ENCODE measurements at places on chromosomes 3 and 15.

DNA sequence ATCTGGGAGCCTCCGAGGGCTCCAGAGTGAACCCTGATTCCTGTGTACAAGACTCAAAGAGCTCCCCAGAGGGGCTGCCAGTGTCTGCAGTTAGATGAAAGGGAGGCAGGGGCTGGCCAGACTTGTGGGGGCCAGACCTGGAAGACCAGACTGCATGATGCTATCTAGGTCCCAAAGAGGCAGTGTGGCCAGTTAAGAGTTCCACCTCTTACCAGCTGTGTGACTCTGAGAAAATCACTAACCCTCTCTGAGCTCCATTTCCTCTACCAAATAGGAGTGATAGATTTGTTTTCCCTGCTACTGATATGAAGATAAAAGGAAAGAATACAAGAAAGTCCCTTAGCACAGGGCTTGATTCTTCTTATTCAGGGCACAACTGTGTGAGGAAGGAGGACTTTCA, 29.0 kb downstream of the ACSBG1 start:
- DNase-seq = no peak

- no peak for DNase-seq
These were observed 832.0 kb downstream of the OTOL1 start for GRCh38 chr3:162328649-162329048.

DNA sequence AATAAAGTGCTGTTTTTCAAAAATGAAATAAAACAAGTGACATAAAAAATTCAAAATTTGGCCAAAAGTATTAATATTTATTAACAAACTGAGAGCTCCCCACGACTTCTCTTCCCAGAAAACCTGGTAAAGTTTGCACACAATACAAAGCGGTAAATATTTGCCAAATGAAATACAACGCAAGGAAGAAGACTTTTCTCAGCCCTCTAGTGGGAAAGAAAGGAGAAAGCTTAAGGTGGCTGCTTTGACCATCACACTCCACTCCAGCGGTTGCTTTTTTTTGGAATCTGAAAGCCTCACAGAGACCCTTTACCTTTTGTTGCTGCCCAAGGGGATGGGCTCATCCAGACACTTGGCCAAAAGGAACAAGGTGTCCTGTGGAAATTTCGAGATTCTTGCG, 1.1 kb upstream of the GK5 start:
- peak; percentile 12 for DNase-seq

- peak; percentile 33 for DNase-seq
These were observed 28.2 kb downstream of the NEK4 start for GRCh38 chr3:52742418-52743041.

DNA sequence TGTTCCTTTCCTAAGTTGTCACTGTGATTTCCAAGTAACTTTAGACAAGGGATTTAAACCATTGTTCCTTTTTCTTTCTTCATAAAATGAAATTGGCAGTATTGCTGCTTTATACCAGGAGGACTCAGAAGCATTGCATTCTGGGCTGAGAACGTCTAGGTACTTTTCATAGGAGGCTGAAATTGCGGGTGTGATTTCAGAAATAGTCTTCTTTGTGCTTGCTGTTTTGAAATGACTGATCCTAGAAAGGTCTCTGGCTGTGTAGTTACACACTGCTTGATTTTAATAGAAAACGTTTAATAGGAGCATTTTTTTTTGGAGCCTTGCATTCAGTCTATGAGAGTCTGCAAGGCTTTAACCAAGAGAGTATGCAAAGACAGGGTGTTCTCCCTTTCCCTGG, 56.3 kb downstream of the PPM1L start:
- no peak for DNase-seq

All from A549 (cell line).